Brain (organoid and tissue), 16 donors: ENCODE measurements at places on chromosomes 6 and 20. TPM values are rescaled to one million over a fixed set of nuclear protein-coding genes. Genes with fewer than 3 reads are reported as not detected.

Gene CARMIL1
- 13.2 TPM for polyA plus RNA-seq

- DNase-seq = no peak
These were observed 21.9 kb downstream of the PYGB start for GRCh38 chr20:25269833-25270170.

DNA sequence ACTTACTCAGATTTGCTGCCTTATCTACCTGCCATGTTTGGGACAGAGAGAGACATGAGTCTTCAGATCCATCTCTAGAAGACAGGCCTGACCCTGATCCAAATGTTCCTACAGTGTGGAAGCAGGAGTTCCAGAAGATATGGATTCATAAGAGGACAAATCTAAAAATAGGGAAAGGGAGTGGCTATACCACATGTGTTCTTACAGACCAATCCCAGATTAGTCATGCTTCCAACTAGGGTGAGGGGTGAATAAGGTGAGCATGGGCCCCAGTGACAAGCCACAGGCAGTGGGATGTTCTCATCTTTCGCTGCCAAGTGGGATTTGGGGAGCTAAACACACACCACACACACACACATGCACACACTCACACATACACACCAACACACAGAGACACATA is 670.7 kb upstream of the CITED2 start:
- no peak for DNase-seq

- no peak for DNase-seq
These were observed 124.1 kb upstream of the DST start for GRCh38 chr6:56766806-56767178.

Gene EFHC1
- 36.0 TPM for polyA plus RNA-seq

GRCh38 chr6:90107771-90108282 is 188.8 kb downstream of the BACH2 start:
- no peak for DNase-seq

DNA sequence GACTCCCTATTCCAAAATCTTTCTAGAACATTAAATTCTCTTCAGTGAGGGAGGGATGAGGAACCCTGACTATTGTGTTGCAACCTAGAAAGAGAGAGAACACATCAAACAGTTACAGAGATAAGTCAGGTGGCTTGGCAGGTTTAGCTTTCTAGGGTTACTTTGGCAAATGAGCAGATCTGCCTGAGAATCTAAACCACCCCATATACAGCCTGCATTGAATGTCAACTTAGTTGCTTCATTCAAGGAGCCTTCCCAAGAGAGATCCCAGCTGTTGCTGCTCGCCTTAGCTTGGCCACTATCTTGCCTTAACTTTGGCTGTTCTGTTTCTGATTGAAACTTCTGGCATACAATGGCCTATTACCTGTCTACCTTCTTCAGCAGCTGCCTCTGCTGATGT is 74.7 kb upstream of the TCF21 start:
- no peak for DNase-seq

DNA sequence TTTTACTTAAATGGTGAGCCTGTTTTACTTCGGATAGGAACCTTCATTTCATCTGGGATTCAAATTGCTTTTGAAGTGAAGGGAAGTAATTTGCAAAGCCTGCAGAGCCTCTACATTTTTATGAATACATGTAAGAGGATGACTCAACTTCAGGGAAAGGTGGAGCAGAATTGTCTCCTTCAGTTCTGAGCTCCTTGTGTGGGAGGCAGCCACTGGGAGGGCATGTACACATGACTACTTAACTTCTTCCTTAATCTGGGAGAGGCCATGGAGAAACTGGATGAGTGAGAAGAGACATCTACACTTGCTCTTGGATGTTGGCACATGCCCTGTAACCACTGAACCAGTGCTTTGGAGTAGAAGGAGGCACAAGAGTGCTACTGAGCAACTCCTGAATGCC is 145.1 kb upstream of the NRSN1 start:
- no peak for DNase-seq

Gene ARHGAP40
- polyA plus RNA-seq = not detected

GRCh38 chr20:31517373-31517772 is 3.1 kb downstream of the HM13 start:
- DNase-seq = no peak

DNA sequence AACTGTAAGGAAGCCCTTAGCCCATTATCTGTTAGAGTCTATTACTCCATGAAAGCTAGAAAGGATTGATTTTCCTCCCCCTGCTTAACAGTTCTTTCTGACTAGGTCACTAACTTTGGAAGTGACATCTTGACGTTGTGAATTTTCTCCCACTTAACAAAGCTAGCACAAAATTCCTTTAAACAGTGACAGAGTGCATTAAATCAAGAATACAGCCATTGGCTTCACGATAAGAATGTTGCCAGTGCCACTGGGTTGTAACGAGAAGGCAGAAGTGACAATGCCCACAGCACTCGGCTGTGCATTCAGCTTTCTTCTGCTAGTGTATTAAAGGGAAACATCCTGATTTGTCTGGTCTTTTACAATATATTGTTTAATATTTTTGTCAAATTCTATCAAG is 182.7 kb upstream of the DTNBP1 start:
- no peak for DNase-seq

DNA sequence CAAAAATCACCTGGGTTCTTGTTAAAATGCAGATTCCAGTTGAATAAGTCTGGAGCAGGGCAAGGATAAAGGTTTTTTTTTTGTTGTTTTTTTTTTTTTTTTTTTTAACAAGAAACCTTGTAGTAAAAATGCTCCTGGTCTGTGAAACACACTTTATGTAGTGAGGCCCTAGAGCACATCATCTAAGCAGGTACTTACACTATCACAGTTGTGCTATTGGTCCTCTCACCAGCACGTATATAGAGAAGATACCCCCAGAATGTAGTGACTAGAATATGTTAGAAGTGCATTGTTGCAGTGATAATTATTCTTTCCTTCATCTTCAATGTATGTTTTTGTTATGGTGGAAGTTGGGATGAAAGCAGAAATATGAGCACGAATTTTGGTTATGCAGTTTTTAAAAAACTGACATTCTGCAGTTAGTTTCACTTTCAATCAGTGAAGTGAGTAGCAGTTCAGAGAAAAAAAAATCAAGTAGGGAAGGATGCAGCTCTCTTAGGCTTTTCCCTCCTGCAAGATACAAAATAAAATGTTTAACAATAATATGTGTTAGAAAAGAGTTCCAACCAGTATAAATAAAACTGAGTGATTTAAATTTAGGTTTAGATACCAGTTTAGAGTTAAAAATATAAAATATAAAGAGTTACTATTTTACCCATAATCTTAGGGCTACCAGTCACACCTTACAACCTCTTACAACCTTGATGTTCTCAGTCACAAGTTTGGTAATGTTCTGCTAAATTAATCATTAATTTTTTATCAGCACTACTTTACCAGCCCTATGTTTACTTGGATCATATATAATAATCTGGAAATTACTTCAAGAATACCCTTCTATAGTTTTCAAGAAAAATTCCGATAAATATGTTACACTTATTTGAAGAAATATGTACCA is 9.2 kb upstream of the DEFB113 start:
- DNase-seq = no peak

GRCh38 chr6:131175564-131175963 is 40.3 kb downstream of the AKAP7 start:
- DNase-seq = no peak

GRCh38 chr6:51817832-51818231 is 269.6 kb downstream of the PKHD1 start:
- no peak for DNase-seq

Gene KHDC1L
- polyA plus RNA-seq = 0.83 TPM

Gene PLCB4
- 7.5 TPM for polyA plus RNA-seq

Gene CYP24A1
- polyA plus RNA-seq = 0.63 TPM

DNA sequence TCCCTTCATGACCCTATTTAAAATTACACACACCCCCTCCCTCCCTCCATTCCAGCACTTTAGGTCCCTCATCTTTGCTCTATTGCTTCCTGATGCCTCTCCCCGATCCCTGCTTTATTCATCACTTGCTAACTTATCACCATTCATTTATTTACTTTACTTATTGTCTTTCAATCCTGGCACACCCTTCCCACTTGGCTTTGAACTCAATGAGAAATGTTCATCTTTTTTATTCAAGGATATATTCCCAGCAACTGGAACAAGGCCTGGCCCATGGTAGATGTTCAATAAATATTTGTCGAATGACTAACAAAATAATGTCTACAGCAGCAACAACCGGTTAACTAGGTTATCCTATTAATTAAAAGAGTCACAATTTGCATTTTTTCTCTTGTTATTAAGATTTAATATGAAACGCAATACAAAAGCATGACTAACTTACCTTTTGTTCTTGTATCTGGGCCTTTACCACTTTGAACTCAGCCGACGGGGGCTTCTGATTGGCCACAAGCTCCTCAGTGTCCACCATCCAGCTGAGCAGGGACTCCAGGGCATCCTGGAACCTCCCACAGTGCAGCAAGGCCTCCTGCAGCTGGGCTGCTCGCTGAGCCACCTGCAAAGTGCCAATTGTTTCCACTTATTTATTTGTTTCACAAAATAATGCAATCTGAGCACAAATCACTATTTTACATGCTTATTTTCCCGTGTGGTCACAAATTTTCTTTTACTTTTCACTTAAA is 107.8 kb downstream of the DST start:
- no peak for DNase-seq

DNA sequence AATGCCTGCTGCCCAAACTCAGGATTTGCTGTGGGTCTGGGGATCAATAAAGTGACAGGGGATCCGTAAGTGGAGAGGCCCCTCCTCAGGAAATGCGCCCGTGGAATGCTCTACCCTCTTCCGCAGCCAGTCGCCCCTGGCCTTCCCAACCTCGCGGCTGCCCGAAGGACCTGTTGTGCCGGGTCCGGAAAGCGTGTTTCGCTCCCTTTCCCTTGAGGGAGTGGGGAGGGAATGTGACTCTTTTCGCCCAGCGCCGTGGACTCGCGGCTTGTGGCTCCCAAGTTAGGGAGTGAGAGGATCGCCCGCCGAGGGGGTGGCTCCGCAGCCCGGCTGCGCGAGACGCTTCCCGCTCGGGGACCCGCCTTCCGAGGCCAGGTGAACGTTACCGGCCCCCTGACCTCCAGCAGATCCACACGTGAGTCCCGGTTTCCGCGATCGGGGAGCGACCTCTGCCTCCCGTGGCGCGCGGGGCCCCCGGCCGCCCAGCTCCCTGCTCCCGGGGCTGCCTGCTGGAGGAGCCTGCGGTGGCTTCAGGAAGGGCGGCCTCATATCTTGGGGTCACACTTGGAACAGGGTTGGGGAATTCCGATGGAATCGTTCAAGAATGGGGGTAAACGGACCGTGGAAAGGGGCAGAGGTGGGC is 666 bp downstream of the TPD52L1 start:
- no peak for DNase-seq

- DNase-seq = no peak
These were observed 182.5 kb downstream of the GMPR start for GRCh38 chr6:16420715-16421461.

GRCh38 chr6:20705741-20706140 is 171.5 kb downstream of the CDKAL1 start:
- DNase-seq = no peak

- no peak for DNase-seq
These were observed 851 bp downstream of the MAVS start for GRCh38 chr20:3847429-3847940.

DNA sequence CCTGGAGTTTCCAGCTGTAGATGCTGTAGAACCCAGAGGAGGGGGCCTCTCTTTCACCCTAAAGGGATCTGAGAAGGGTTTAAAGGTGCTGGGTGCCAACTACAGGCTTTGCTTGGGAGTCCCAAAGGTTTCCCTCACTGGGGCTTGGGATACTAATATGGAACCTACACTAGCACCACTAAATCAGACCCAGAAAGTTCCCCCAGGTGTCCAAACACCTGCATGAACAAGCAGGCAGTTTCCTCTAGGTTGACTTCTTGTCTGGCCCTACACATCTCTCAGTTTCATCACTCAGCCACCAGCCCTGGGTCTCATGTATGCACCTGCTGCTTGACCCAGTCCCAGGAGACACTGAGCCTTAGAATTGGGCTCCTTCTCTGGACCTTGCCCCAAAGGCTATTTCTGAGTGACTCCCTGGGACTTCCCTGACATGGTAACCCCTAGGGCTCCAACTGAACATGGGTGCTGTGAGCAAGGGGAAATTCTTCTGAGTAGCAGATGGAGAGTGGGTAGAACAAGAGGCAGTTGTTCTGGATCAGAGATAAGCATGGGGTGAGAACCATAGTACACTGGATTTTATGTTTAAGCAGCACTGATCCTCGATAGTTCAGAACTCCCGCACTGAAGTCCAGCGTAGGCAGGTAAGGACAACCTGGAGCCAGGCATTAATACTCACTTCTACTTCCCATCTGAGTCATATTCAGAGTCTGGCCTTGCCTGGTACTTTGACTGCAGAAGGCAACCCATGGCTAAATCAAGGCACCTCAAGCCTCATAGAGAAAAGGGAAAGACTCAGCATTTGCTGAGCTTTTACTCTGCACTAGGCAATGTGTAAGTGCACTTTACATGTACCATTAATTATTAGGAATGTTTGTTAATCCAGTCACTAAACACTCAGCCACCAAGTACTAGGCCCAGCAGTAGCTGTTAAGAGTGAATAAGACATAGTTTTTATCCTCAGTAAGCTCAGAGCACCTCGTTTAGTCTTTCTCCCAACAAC is 16.8 kb downstream of the BCL2L1 start:
- DNase-seq = no peak

GRCh38 chr6:16324606-16325225 is 86.3 kb downstream of the GMPR start:
- DNase-seq = no peak

Gene LY6G6C
- not detected for polyA plus RNA-seq
